ENCODE measurements at places on chromosomes 3 and 15.

DNA sequence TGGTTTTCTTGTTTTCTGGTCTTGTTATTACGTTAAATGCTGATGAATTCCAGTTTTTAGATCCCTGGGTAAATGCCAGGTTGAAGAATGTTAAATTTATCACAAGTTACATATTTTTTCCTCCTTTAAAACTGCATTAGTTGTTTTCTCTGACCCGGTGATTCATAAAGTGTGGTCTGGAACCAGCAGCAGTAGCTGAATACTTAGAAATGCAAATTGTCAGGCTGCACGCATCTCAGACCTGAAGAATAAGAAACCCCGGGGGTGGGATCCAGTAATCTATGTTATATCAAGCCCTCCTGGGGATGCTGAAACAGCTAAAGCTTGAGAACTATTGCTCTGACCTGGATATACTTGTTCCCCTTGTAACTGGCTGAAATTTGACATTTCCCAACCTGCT lies 69.1 kb downstream of the PEX5L start:
- no peak for DNase-seq

DNA sequence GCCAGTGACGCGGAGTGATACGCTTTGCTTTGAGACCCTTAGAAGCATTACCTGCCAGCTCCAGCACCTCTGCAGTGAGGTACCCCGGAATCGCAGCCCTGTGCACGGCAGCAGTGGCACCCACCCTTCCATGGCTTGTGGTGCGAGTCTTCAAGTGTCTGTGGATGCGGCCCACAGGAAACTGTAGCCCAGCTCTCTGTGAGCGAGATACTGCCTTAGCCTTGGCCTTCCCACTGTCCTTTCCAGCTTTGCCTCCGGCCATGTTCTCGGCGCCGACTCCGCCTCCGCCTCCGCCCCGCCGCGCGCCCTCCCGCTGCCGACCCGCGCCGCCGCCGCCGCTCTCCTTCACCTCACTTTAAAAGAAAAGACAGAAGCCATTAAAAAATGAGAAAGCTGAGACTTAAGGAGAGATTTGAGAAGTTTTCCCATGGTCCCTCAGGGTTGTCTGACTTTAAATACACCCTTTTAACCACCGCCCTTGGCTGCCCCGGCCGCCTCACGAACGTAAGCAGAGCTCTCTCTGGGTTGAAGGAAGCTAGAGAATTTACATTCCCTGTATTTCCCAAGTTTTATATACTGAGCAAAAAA lies 78.5 kb upstream of the FAM174B start:
- no peak for DNase-seq

DNA sequence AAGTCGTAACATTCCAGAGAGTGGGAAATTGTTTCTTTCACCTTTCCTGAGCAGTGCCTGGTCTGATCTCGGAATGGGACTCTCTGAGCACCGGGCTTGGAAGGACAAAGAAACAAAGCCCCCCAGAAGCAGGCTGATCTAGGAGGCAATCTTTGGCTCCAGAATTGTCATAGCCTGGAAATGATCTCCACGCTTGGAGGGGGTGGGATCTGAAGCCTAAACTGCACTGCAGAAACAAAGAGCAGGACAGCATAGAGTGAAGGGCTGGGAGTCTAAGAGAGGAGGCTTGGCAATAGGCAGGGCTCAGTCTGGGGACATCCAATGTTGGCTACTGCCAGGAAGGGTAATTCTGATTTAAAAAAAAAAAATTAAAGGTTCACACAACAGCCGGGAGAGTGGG lies 1.9 kb downstream of the CRABP1 start:
- DNase-seq, result no peak

- DNase-seq, result no peak
Observed at GRCh38 chr3:19148768-19149091, 420 bp downstream of the KCNH8 start.

GRCh38 chr3:142857056-142857455 lies 31.8 kb downstream of the PCOLCE2 start:
- DNase-seq, result no peak

Data from tibial nerve (tissue), 4 donors.